Stimulated activated CD8-positive, alpha-beta memory T cell treated with anti-CD3 and anti-CD28 coated beads, Interleukin-15, amount 100 ng/mL, for 24 hours (primary cell): ENCODE measurements at places on chromosomes 12 and 14.

GRCh38 chr14:33631021-33631420, 319.9 kb downstream of the EGLN3 start:
- no peak for DNase-seq

GRCh38 chr12:42360747-42361403, 34.9 kb downstream of the PPHLN1 start:
- no peak for DNase-seq

DNA sequence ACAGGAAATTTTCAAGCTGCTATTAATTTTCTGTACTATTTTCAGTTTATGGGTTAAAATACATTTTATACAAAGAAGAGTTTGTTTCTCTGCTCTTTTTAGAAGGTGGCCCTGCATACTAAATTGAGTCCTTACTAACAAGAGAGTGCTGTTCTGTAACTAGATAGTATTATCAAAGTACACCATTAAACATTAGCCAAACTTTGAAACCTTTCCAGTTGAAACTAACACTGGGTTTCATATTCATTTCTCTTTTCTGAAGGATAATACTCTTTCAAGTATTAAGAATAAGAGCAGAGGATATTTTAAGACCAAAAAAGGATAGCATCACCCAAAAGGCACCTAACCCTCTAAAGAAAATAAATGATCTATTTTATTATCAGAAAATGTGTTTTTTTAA, 47.2 kb downstream of the PEBP1 start:
- no peak for DNase-seq

DNA sequence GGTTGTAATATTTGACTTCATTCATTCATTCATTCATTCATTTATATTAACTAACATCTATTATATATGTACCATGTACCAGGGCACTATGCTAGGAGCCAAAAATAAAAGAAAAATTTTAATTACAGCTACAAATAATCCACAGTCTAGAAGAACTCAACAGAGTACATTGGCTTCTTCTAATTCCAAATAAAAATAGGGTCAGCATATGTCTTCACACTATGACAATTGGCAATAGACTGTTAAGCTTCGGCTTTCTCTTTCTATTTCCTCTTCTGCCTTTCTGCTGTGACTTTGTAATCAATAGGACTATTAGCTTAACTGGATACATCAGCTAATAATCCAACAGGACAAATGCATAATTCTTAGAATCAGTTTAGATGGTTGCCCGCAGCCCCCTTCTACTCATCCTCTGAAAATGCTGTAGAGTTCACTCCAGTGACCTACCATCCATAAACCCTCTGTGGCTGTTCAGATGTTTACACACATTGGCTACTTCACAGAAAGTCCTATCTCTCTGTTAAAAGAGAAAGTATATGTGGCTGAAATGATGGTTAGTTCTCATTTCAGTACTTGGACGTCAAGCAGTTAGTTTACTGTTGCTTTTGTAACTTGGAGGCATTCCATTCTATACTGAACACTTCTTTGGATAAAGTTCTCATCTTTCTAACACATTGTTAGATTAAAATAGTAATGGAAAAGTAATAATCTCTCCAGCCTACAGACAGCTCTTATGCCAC, 445.5 kb upstream of the GARIN6 start:
- DNase-seq, result no peak

- no peak for DNase-seq
Measured at GRCh38 chr14:66643344-66643743, 135.4 kb downstream of the GPHN start.

DNA sequence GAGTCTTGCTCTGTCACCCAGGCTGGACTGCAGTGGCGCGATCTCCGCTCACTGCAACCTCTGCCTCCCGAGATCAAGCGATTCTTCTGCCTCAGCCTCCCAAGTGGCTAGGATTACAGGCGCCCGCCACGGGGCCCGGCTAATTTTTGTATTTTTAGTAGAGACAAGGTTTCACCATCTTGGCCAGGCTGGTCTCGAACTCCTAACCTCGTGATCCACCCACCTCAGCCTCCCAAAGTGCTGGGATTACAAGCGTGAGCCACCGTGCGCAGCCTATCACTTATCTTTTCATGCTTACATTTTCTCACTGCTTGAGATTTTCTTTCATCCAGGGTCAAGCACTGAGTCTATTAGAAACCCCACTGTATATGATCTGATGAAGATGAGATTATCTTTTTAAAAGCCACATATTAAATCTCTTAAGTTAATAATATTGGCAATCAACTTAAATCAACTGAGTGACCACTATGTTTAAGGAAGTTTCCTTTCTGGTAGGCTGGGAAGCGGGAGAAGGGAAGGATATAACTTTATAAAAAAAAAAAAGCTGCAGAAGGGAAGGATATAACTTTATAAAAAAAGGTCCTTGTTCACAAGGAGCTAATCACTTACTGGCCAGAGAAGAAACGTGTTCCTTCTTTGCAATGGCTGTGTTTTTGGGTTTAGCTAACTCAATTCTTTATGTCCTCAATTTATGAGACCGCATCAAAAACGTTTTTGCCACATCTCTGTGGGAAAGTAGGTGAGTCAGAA, 1.3 kb upstream of the MDM2 start:
- no peak for DNase-seq

GRCh38 chr12:122421187-122421820, 1.2 kb downstream of the CLIP1 start:
- no peak for DNase-seq

DNA sequence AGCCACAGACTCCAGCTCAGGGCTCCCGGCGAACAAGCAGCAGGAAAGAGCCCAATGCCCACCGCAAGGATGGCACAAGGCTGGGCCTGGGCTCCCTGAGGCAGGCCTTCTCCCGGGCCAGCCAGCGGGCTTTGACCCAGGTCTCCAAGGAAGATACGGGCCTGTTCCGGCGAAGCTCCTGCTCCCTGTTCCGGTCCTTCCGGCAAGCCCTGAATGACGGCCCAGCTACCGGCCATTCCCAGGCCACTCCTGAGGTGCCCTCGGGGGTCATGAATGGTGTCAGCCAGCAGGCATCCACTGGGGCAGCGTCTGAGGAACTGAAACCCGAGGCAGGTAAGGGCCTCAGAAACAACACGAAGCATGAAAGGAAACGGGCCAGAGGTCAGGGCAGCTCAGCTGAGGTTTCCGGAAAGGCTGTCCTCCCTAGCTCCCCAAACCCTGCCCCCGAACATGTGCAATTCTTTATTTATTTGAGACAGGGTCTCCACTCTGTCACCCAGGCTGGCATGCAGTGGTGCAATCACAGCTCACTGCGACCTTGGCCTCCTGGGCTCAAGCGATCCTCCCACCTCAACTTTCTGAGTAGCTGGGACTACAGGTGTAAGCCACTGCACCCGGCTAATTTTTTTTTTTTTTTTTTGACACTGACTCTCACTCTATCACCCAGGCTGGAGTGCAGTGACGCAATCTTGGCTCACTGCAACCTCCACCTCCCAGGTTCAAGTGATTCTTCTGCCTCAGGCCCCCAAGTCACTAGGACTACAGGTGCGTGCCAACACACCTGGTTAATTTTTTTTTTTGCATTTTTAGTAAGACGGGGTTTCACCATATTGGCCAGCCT, 6.0 kb downstream of the EXOC3L4 start:
- no peak for DNase-seq

DNA sequence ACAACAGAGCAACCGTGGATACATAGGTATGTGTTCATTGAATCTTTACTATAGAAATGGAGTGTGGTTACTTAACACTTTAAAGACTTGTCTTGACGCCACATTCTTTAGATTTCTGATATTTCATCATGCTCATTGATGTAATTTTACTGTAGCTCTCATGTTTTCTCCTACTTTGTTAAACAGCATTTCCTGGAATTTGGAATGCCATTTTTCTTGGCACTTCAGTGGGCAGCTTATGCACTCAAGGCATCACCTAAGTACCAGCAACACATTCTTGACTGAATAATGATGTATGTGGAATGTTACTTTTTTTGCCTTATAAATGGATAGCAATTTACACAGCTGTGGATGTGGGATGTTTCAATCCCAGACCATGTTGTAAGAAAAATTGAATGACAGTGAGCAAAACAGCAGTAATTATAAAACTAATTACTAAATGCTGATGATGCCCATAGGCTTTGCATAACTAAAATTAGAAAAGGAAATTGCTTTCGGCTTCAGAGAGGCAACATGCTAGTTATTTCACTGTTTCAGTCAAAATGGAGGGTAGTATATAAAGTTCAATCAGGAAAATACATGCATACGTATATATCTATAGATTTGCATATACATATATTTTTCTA, 298.5 kb downstream of the NPAS3 start:
- no peak for DNase-seq

DNA sequence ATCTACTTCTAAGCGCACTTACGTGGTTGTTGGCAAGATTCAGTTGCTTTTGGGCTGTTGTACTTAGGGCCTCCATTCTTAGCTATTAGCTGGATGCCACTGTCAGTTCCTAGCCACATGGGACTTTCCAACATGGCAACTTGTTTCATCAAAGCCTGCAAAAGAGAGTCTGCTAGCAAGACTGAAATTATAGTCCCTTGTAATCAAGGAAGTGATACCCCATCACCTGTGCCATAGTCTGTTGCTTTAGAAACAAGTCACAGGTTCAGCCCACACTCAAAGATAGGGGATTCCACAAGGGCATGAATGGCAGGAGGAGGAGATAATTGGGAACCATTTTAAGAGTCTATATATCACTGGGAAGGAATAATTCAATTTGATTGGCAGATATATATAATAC, 27.1 kb upstream of the SLC17A8 start:
- no peak for DNase-seq

GRCh38 chr12:47965581-47965980, 2.2 kb downstream of the TMEM106C start:
- no peak for DNase-seq

DNA sequence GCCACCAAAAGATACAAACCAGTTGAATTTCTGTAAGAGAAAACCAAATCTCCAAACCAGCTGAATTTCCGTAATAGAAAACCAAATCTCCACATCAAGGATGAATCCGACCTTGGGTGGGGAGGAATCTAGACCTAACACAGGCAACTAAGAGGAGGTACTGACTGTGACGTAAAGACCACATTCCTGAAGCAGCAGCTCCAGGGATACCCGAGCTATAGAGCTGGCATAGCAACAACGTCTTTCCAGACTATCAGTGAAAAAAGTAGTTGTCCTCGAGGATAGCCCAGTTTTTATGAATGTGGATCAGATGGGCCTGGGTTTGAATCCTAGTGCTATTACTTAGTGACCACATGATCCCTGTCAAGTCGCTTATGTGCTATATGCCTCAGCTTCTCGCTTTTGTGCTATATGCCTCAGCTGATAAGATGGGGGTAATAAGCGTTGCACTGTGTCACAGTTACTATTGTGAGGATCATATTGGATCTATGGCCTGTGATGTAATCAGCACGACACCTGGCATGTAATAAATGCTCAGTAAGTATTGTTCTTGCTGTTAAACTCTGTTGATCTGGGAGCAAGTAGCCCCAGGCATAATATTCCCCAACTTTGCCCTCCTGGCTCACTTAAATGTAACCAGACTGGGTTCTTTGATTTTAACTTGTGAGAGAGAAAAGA, 113.8 kb downstream of the EGLN3 start:
- DNase-seq, result no peak

DNA sequence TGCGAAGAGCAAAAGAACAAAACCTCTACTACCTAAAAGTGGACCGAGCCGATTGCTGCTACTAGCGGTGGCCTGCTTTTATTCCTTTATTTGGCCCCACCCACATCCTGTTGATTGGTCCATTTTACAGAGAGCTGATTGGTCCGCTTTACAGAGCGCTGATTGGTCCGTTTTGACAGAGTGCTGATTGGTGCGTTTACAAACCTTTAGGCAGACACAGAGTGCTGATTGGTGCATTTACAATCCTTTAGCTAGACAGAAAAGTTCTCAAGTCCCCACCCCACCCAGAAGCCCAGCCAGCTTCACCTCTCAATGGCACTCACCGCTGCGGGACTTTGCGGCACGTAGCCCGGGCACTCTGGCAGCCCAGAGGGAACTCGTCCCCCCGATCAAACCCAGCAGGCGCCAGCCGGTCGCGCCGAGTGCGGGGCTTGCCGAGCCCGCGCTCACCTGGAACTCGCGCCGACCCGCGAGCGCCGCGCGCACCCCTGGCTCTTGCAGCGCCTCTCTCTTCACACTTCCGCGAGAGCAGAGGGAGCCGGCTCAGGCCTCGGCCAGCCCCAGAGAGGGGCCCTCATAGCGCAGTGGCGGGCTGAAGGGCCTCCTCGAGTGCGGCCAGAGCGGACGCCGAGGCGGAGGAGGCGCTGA, 8.7 kb upstream of the FGD4 start:
- no peak for DNase-seq

- no peak for DNase-seq
Measured at GRCh38 chr14:70652871-70653270, 11.2 kb downstream of the TTC9 start.

DNA sequence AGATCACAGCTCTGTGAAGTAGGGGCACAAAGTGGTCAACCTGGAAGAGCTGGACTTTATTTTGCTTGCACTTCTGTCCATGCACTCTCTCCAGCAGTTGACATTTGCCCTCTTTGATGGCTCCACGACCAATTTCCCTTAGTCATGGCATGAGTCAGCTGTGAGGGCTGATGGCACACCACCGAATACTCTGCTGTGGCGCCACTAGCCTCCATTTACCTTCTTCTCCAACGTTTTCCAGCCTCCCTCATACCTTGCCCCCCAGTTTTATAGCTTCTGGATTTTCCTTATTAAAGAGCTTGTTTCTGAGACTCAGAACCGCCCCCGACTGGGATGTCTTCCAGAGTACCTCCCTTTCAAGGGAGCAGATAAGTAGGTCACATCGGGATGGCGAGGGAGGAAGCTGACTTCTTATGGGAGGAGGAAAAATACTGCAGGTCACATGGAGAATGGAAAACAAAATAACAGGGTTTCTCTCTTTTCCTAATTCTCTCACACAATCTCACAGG, 17.6 kb downstream of the NINJ2 start:
- no peak for DNase-seq

- no peak for DNase-seq
Measured at GRCh38 chr12:31828071-31828470, 99.2 kb upstream of the AMN1 start.

GRCh38 chr14:100297320-100298300, 8.6 kb downstream of the SLC25A29 start:
- no peak for DNase-seq

GRCh38 chr14:90281261-90281660, 24.9 kb downstream of the PSMC1 start:
- DNase-seq, result no peak

DNA sequence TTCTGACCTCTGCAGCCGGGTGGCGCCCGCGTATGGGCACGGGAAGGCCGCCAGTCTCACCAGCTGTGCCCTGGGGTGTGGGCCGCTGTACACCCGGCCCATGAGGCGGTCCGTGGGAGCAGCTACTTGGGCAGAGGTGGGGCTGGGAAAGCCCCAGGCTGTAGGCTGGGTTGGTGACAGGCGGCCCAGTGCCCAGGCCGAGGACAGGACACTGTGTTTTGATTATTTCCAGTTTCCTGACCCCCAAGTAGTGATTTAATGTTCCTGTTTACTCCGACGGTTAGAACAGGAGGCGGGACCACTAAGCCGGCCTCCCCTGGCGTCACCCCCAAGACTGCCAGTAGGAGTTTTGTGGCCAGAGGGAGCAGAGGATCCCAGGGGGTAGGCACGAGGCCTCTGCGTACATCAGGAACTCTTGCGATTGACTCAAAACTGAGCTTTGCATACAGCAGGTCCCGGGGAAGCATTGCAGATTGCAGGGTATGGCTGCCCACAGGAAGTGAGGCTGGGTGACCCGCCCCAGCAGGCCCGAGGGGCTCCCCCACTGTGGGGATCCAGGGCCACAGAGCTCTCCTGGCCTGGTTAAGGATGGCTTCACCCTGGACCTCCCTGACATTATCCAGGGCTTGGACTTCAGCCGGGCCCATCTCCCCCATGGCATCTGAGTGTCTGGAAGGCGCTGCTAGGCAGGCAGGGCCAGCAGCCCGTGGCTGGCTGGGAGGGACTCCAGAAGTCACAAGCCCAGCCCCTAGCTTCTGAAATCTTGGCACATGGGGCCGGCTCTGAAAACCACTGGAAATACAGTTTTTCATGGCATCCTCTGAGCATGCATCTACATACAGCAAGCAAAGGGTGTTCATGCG, 42.5 kb upstream of the DIO3 start:
- no peak for DNase-seq
